ENCODE measurements at places on chromosomes 11 and 22.
A peak's percentile ranks its signal among the peaks of the same experiment; 100 is the strongest.

GRCh38 chr22:39562839-39563489 lies 7.6 kb upstream of the CACNA1I start:
- DNase-seq: no peak

DNA sequence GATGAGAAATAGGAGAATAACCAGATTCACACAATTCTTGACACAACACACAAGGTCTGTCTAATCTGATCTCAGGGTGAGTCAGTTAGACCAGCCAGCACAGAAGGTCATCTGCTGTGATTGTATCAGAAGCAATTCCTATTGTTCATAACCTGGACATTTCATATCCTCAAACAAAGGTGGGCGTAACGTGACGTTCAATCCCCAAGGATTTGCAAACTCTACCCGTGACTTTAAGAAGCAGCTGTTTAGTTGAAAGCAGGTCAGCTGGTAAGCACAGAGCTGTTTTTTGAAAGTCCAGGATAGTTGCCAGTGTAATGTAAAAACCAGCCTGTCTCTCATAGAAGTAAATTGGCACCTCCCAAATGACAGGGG lies 385.1 kb downstream of the DCDC1 start:
- peak; percentile 49 for DNase-seq

DNA sequence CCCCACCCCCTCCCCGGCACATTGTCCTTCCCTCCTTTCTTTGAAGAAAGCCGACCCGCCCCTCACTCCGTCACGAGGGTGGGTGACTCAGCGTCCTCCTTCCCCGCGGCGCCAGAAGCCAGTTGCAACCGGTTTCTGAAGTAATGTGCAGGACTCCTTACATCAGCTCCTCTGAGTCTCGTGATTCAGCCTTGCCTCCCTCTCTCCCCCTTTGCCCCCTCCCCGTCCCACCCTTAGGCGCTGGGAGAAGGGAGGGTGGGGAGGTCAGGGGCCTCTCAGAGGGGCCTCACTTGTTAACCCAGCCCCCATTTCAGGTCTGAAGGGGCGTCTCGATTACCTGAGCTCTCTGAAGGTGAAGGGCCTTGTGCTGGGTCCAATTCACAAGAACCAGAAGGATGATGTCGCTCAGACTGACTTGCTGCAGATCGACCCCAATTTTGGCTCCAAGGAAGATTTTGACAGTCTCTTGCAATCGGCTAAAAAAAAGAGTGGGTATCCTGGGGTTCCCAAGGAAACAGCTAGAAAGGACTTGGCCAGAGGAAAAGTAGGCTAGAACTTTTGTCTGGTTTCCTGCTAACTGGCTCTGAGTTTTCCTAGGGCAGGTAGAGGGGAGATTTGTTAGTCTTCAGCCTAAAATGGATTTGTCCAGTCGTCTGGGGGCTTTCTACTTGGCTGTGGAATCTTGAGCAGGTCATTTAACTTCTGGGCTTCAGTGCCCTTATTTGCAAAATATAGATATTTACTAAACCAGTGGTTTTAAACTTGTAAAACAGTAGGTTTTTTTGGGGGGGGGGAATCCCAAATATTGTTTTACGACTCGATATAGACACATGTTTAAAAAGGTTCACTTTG lies 1.1 kb downstream of the SLC3A2 start:
- DNase-seq: peak; percentile 85

DNA sequence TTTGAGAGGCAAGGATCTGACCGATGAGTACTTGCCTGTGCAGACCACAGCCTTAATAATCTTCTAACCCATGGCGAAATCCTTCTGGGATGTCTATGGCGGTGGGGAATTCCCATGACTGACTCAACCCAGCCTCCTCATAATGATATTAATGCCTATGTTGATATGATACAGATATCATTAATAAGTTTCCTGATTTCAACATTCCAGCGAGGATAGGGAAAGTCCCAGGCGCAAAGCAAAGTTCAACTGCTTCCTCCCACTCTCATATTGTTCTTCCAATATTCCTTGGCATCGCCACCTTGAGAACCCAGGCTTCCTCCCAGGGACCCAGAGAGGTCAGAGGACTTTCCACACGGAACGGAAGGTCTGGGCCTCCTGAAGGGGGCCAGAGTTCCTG lies 110.3 kb upstream of the TMEM45B start:
- no peak for DNase-seq

DNA sequence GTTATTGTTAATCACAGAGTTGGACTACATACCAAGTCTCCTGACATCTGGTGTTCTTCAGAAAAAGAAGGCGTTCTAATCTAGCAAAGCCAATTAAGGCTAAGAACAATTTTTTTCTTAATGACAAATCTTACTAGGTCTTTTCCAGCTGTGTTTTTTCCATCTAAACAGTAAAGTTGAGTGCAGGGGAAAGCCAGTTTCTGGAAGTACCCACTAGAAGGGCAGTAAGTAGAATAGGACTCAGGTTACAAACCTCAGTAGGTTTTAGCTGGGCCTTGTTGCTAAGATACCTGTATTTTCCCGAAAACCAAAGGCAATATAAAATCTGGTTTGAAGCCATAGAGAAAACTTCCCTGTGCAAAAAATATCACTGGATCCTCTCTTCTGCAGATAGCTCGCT lies 351.9 kb downstream of the ETS1 start:
- DNase-seq: no peak

DNA sequence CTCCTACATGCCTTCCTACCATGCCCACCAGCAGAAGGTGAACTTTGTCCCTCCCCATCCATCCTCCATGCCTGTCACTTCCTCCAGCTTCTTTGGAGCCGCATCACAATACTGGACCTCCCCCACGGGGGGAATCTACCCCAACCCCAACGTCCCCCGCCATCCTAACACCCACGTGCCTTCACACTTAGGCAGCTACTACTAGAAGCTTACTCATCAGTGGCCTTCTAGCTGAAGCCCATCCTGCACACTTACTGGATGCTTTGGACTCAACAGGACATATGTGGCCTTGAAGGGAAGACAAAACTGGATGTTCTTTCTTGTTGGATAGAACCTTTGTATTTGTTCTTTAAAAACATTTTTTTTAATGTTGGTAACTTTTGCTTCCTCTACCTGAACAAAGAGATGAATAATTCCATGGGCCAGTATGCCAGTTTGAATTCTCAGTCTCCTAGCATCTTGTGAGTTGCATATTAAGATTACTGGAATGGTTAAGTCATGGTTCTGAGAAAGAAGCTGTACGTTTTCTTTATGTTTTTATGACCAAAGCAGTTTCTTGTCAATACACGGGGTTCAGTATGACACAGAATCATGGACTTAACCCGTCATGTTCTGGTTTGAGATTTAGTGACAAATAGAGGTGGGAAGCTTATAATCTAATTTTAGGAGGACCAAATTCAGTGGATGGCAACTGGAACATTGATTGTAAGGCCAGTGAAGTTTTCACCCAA lies 56.1 kb downstream of the KCNJ1 start:
- DNase-seq: no peak

DNA sequence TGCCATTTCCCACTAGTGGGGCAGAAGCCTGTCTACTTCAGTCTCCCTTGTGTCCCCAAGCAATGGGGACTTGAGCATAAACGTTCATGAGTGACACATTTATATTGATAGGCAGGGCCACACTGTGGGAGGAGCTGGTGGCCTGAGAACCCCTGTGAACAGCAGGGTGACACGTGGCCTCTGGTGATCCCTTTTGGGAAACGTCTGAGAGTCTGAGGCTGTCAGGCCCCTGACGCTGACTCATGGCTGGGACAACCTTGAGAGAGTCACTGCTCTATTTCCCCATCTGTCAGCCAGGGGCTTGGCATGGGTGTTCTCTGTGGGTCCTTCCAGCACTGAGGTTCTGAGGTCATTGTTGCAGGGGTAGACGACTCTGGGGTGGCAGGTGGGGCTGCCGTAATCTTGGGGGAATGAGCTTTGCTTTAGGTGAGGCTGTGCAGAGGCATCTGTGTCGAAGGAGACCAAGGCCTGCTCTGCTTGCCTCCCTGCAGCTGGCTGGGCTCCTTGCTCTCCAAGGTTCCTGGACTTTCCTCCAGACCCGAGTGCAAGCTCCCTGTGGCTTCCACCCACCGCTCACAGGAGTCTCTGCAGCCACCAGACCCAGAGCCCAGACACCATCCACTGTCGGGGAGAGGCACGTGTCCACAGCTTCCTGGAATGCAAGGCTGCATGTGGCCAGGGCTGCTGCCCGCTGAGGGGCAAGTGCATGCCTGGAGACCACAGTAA lies 54.7 kb downstream of the SMIM38 start:
- no peak for DNase-seq

GRCh38 chr11:67413266-67413849 lies 2.1 kb upstream of the CARNS1 start:
- DNase-seq: no peak

DNA sequence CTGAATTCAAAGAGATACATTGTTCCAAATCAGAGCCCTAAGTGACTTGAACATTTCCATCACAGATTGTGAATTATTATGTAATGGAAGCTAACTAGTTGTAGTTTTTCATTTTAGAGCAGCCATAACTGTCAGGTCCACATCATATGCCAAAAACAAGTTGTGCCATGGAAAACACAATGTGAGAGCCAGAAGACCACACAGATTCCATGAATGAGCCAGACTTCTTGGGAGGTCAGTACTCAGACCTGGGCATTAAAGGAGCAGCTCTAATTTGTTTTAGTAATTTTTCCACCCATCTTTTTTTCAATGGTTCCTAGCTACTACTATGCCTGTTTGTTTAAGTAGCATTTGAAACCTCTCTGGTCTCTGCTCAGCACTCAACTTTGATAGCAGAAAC lies 279.4 kb downstream of the FAT3 start:
- DNase-seq: peak; percentile 17

DNA sequence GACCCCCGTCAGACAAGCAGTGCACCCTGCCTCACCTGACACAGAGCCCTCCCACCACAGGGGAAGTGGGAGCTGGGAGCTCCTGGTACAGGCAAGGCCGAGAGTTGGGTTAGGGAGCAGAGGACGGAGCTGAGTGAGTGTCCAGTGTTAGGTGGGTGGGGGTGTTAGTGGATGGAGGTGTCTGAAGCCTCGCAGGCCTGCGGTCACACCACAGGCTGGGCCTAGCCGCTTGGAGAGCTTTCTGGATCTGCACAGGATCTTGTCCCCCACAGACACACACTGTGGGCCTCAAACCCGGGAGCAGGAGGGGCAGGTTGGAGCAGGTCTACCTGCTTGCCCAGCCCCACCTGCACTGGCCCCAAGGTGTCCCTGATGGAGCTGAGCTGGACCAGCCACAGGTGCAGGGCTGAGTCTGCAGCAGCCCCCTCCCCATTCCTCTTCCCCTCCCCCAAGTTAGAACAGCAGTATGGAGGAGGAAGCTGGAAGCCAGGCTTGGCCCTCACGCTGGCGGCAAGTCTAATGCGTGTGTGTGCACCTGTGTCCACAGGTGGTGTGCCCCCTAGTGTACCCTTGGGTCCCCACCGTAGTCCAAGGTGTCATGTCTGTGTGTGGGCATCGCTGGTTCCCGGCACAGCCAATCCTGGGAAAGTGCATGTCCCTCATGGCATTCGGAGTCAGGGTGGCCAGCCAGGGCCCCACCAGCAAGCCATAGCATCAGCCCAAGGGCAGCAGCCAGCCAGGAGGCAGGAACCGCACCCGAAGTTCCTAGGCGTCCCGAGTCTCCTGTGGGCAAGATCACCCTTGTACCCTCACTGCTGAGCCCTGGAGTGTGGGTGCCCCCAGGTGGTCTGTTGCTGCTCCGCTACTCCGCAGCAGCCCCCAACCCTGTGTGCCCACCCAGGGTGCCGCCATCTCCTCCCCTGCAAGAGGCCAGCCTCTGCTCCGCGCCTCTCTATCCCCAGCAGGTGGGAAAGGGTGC lies 2.0 kb upstream of the GATD1 start:
- DNase-seq: no peak

- no peak for DNase-seq
These were observed 37.3 kb upstream of the CCDC134 start for GRCh38 chr22:41762980-41763779.

DNA sequence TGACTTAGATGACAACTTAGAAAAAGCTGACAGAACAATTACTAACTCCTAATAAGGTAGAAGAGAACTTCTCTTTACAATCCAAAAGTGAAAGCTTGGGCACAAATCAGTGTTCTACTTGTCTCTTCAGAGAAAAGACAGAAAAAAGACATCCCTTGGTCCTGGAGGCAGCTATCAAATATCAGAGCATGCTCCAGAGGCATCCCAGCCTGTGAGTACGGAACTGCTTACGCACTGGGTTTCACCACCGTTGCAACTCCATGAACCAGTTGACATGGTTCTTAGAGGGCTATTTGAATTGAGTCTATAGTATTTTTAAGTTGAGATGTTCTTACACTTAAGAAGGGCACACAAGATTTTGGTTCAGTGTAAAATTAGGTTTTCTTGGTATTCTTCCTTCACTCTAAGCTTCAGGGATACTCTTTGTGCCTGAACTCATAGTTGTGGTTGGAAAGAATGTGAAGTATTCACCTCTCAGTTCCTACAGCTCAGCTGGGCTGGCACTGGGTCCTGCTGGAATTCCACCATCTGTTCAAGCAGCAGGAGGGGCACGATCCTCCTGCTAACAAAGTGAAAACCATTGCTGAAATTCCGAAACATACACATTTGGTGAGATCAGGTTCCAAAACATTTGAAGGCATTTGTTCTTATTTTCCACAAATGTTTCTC lies 6.3 kb downstream of the AKIP1 start:
- no peak for DNase-seq

DNA sequence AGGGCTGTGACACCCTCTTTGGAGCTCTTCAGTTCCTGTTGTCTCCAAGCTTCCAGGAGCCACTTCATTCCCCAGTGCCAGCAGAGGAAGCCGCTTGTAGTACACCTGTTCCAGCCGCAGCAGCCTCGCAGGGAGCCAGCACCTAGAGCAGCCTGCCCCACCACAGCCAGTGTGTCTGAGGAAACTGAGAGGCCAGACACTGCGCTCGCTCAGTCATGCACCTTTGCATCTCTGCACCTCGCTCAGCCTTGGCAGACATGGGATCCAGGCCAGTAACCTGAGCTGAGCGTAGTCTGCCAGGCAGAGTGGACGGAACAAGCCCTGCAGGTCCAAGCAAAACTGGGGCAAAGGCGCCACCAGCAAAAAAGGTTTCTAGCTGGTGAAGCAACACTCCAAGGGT lies 1072.1 kb downstream of the JRKL start:
- no peak for DNase-seq

GRCh38 chr22:50578776-50579310 lies 616 bp upstream of the CPT1B start:
- no peak for DNase-seq

- no peak for DNase-seq
These were observed 1.4 kb downstream of the LMNTD2 start for GRCh38 chr11:559020-559620.

- DNase-seq: no peak
These were observed 227.0 kb upstream of the NCAM1 start for GRCh38 chr11:112734207-112734606.

- DNase-seq: no peak
These were observed 6.3 kb downstream of the PRDM10 start for GRCh38 chr11:129996113-129996870.
